ENCODE measurements at places on chromosomes 6 and 20.

- DNase-seq, result peak; percentile 6
Observed at GRCh38 chr6:113873043-113873667, 16.0 kb downstream of the MARCKS start.

DNA sequence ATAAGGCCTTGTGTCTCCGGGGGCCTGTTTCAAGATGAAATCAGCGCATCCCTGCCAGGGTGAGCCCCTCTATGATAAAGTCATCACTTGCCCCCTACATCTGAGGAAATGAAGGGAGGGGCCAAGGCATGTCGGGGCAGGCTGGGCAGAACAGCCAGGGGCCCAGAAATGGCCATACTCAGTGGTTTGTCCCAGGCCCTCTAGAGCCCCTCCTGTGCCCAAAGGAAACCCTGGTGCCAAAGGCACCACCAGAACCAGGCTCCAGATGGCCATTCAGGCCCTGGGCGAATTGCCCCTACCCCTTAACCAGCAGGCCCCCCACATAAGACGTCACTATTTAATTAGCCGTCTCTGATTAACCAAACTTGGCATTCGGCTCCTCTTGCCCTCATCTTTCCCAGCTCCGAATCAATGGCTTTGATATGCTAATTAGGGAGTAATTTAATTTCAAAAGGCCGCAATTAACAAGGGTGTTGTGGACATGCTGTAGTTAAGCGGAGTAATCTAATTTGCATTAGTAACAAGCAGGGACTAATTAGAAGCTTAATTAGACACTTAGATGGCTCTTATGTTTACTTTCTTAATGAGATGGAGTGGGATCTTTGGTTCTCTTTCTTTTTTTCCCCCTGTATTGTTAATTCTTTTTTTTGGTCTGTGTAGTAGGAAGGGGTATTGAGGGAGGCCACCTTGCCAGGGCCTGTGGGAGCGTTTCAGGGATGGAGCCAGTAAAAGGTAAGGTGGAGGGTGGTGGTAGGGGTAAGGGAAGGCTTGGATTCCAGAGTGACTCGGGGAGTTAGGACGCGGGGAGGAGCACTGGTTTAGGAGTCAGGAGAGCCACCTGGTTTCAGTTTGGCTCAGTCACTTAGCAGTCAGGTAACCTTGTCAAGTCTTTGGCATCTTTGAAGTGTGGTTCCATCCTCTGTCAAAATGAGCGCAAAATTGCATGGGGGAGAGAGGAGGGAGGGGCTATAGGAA, 9.4 kb downstream of the FOXP4 start:
- no peak for DNase-seq

GRCh38 chr6:117393045-117393444, 32.7 kb downstream of the ROS1 start:
- no peak for DNase-seq

DNA sequence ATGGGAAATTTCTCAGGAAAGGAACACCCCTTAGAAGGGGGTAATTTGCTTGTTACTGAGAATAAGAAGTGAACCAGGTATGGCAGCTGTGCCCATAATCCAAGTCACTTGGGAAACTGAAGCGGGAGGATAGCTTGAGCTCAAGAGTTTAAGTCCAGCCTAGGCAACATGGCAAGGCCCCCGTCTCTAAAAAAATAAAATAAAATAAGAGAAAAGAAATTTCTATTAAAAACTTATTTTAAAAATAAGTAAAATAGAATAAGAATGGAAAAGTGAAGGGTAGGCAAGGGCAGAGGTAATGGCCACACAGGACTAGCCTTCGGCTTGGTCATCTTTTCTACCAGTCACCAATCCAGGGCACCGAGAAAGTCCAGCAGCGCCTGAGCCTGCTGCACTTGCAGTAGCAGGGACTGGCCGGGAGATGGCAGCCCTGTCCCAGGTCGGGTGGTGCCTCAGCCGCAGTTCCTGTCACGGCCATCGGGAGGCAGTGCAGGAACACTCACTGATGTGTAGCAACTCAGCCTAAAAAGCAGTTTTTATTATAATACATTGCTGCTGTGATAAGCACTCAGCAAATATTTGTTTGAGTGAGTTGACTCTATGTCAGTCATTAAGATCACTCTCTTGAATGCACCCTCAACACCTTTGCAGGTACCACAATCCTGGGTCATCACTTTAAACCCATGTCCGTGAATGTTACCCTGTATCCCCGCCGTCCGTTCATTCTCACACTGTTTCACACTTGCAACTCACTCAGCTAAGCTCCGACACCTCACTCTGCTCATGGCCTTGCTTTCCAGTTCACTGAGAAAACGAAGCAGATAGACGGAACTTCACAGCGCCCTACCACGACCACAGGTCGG, 23.2 kb upstream of the GCM1 start:
- peak; percentile 76 for DNase-seq

- DNase-seq, result no peak
Observed at GRCh38 chr6:49220293-49220692, 242.8 kb downstream of the MMUT start.

DNA sequence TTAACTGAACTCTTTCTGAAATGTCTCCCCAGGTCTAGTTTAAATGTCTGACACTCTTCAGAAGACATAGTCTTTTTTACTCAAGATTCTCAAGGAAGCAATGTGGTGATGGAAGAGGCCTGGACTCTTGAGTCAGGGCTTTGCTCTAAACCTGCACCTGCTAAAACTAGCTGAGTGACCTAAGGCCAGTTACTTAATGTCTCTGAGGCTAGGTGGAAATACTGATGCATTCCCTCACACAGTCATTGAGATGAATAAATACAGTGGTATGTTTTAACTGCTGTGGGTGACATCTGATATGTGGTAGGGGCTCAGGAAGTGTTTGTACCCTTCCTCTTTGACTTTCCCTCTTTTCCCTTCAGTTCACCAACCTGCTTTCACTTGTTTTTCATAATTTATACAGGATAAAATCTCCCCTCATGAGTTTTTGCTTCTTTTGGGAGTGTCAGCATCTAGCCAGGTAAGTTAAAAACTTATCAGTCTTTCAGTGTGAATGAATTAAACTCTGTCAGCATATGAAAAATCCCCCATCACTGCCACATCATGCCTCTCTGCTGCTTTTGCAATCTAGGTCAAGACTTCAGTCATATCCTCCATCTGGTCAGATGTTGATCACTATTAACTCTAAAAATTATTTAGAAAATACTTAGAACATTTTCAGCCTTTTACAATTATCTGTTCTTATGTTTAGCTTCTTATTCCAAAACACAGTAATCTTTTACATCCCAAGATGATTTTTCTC, 178.7 kb upstream of the TNFAIP3 start:
- DNase-seq, result no peak

DNA sequence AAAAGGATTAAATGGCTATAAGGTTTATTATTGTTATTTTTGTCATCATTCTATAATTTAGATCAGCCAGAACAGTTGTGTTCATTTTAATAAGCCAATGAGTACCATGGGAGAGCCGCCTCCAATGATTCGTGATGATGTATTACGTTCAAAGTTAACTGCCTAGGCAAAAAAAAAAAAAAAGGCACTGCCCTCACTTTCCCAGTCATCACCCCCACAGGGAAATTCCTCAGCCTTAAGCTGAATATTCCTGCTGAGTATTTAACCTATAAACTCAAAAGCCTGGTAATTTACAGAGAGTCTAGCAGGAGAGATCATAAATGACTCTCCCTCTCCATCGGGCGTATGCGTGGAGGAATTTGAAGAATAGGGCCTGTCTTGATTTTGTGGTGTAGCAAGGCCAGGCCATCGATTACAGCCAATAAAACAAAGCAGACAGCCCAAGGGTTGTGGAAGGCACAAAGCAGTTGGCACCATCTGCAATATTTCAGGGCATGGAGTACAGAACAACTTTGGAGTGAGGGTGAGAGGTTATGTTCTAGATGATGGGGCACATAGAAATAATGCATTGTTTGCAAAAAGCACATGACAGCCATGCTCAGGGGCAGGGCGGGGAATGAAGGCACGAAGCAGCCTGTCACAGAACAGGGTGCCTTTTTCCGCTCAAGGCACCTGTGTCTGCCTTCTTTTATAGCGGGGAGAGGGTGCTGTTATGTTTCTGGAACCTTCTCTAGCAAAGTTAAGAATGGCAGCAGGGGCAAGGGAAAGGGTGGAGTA, 138.2 kb upstream of the DTNBP1 start:
- no peak for DNase-seq

DNA sequence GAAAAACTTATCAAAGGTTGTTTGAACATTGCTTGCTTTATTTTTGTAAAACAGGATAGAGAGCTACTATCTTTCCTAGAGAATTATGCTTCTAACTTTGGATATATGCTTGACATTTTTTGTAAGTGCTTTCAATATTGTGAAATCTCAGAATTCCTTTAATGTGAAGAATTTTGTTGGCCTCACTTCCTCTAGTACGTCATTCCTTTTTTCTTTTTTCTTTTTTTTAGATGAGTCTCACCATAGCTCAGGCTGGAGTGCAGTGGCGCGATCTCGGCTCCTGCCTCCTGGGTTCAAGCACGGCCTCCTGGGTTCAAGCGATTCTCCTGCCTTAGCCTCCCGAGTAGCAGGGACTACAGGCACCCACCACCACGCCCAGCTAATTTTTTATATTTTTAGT, 668.1 kb downstream of the RFPL4B start:
- DNase-seq, result no peak

DNA sequence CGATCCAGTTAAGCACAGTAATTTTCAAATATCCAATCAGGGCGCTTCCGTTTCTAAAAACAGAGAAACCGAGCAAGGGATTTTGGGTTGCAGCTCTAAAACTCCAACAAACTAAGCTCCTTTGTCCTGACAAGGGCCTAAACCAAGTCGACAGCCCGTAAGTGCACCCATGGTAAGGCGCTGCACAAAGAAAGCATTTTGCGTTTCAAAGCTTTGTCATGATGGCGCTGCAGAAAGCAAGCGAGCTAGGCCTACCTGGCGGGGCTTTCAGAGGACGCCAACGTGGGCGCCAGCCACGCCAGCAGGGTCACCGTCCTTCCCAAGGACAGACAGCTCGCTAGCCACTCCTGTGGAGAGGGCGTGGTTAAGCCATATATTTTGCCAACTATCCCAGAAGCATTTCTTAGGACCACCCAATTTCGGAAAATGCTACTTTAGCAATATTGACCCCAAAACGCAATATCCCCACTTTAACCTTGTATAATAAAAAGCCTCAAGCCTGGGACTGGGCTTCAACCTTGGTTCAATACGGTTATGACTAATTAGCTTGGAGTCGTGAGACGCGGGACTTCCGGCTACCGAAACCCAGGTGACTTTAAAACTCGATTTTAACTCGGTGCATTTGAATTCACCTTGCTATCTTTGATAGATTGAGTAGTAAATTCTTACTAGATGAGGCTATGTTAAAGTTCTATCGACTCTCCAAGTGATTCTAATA, 53.8 kb downstream of the TRIM38 start:
- no peak for DNase-seq

GRCh38 chr6:3523271-3523670, 66.4 kb upstream of the SLC22A23 start:
- no peak for DNase-seq
